ENCODE measurements at places on chromosomes 7 and 10.

DNA sequence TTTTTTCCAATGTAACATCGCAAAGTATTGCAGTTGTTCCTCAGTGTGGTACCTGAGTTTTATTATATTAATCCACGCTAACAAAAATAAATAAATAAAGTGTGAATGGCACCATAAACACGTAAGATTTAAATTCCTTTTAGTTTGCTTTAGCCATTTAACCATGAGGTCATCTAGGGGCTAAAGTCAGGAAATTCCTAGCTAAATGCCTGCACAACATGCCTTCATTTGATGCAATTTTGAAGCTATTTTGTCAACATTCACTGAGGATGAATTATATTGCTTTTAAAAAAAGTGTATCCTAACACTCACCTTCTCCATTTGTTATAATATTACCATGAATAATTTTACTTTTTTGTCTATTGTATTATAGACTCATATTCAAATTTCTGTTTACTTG is 714.4 kb downstream of the GATA3 start:
- DNase-seq: no peak

DNA sequence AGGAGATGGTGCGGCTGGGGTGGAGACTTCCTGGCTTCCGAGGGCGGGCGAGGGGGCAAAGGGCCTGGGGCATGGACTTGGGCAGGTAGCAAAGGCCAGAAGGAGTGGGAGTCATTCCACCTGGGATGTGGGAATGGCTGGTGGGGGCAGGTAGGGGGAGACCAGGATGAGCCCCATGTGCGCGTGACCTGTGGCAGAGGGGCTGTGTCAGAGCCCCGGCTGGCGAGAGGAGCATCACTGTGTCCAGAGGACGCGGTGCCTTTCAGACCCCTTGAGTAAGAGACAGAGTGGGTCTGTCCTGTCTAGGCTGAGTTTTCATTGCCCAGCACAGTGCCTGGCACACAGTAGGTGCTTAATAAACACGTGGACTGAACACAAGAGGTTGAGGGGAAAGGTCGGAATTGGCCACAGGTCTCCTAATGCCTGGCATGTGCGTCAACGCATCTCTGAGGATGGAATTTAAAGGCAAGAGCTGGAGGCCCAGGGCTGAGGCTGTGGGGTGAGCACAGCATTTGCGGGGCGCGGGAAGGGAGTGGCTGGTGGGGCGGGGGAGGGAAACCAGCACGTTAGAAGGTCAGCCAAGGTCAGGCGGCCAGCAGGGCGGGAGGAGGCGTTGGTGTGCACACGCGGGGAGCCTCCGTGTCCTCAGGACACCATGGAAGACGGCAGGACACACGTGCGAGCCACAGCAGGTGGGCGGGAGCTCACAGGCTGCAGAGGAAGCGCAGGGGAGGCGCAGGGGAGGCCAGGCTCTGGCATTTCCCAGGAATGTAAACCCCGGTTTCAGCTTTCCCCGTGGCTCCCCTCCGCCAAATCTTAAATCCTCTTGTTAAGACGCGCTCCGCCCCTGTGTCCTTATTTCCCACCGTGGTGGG is 51.8 kb downstream of the CUX1 start:
- DNase-seq: no peak

DNA sequence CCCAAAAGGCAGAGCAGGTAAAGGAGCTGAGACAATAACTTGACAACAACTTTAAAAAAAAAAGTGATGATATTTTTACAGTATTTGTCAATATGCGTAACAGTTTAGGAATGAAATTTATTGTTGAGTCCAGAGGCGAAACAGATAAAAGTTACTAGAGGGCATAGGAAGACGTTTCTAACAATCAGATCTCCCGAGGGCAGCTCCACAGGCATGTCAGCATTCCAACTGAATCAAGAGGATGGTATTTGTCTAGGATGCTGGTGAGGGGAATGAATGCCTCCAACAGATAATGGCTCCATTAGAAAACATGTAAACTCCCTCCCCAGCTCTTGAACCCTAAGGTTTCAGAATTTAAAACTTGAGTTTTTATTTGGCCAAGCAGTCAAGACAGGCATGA is 733.9 kb upstream of the SORCS1 start:
- DNase-seq: no peak

DNA sequence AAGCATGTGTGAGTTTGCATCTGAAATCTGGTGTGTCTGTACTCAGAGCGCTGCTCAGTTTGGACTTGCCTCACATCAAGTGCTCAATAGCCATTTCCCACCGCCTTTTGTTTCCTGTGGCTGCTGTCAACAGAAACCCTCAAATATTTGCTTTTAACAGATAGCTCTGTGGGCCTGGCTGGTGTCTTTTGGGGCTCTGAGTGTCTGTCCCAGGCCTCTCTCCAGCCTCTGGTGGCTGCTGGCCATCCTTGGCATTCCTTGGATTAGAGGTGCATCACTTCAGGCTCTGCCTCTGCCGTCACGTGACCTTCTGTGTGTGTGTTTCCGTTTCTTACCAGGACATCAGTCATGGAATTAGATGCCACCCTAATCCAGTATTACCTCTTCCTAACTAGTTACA is 9.3 kb downstream of the YKT6 start:
- no peak for DNase-seq

- DNase-seq: no peak
Observed at GRCh38 chr10:43069211-43069515, 7.7 kb upstream of the RET start.

DNA sequence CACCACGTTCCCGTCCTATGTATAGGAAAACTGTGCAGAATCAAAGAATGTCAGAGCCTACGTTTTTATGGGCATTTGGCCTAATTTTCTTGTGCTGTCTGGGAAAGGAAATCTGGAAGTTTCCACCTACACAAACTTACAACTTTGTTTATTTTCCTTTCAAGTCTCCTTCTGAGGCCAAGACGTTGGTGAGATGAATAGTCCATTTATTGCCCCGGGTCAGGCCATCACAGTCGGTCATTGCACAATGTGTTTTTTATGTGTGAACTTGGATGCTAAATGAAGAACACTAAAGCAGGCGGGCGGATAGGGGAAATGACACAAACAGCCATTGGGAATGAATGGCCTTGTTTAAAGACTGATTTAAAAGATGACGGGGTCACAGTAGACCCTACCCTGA is 38.6 kb downstream of the TRIL start:
- DNase-seq: no peak

- no peak for DNase-seq
Observed at GRCh38 chr7:44157116-44158080, 16.3 kb upstream of the MYL7 start.

DNA sequence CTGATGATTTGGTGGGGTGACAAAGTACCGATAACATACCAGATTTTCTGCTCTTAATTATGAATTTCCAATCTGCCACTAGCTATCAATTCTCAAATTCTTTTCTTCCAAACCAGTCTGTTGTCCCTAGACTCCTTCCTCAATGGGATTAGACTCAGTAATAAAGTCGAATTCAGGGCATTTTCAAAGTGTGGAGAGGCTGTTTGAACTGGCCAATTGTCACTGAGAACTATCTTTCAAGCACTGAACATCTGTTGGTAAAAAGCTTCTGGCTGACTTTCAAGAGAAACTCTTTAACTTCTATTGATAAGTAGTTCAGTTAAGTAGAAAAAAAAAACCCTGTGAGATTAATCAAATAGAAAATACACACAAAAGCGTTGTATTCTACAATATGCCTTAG is 108.9 kb downstream of the SAMD9 start:
- no peak for DNase-seq

DNA sequence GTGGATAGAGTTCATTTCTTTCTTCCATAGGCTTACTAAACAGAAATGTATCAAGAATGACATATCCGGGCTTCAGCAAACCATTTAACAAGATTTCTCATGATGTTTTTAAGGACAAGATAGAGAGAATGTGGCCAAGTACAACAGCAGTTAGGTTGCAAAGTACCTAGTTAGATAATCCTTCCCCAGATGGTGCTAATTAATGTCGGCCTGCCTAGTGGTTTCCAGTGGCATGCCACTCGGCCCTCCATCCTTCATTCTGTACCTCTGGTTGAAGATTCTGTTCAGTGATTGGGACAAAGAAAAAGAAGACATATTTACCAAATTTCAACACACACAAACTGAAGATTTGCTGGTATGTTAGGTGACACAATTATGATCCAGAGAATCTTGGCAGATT is 212.1 kb downstream of the MACC1 start:
- no peak for DNase-seq

- no peak for DNase-seq
Observed at GRCh38 chr10:80480852-80481251, 26.7 kb downstream of the TSPAN14 start.

DNA sequence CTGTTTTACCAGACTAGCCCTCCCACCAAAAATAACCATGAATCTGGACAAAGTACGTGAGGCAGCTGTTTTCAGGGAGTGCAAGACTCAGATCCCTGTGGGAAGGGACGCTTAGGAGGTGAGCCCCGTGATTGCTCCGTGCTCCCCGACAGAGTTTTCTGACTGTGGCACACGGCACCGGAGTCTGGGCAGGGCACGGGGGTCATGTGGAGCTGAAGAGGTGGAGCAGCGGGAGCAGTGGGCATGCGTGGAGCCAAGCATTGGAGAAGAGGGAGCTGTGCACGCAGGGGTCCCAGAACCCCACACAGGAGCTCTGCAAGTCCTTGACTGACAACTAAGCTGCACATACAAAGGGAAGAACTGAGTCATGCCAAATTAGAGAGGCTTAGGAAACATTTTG is 11.1 kb upstream of the CAMK2B start:
- no peak for DNase-seq

DNA sequence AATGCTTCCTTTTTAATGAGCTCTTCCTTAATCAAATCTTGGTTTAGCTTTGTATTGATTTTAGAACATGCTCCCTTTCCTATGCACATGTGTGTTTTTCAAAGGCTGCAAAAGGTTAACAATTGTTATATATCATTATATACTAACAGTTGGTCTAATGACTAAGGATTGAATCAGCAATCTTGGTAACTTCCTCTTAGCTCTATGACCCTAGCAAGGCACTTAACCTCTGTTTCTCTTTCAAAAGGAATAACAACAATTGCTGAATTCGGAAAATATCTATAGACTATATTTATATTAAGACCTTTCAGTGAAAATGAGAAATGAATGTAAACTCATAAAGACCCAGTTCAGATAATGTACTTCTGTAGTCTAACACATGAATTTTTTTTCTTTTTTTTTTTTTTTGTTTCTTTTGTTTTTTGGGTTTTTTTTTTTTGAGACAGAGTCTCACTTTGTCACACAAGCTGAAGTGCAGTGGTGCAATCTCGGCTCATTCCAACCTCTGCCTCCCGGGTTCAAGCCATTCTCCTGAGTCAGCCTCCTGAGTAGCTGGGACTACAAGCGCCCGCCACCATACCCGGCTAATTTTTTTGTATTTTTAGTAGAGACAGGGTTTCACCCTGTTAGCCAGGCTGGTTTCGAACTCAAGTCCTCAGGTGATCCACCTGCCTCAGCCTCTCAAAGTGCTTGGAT is 48.8 kb downstream of the HOXA1 start:
- no peak for DNase-seq

GRCh38 chr7:145168879-145169278 is 333.0 kb upstream of the TPK1 start:
- DNase-seq: no peak

GRCh38 chr7:36486336-36486735 is 96.7 kb downstream of the ANLN start:
- DNase-seq: no peak

GRCh38 chr10:129552119-129552518 is 85.1 kb downstream of the MGMT start:
- peak; percentile 30 for DNase-seq

GRCh38 chr10:72146071-72146470 is 57.7 kb upstream of the SPOCK2 start:
- DNase-seq: no peak

DNA sequence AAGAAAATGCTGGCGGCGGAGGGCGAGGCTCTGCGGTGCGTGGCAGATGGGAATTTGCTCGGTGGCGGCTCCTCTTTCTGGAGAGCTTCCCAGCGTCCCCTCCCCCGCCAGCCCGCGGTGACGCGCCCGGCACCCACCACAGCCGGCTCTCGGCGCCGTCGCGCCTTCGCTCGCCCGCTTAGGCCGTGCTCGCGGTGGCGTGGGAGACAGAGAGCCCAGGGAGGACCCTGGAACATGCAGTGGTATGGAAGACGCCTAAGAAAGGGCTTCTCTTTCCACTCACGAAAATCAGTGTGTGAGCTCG is 576 bp upstream of the CSGALNACT2 start:
- no peak for DNase-seq

- no peak for DNase-seq
Observed at GRCh38 chr10:71085689-71086438, 126.5 kb upstream of the UNC5B start.

DNA sequence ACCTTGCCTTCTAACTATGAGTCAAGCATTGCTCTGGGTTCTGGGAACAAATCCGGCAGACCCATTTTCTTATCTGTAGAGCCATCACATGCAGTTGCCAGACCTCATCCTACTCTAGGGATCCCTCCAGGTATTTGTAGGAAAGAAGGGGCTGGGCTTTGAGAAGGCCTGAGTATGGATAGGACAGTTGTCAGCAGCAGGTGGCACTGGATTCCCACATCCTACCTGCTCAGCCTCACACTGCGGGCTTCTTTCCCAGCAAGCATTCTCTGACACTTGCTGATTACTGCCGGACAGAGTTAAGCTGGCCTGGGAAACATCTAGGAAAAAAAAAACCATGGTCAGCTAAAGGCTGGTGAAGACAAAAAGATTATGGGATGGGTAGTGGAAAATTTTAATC is 224.1 kb downstream of the CCSER2 start:
- DNase-seq: no peak

GRCh38 chr7:745431-746154 is 18.5 kb upstream of the PRKAR1B start:
- no peak for DNase-seq

DNA sequence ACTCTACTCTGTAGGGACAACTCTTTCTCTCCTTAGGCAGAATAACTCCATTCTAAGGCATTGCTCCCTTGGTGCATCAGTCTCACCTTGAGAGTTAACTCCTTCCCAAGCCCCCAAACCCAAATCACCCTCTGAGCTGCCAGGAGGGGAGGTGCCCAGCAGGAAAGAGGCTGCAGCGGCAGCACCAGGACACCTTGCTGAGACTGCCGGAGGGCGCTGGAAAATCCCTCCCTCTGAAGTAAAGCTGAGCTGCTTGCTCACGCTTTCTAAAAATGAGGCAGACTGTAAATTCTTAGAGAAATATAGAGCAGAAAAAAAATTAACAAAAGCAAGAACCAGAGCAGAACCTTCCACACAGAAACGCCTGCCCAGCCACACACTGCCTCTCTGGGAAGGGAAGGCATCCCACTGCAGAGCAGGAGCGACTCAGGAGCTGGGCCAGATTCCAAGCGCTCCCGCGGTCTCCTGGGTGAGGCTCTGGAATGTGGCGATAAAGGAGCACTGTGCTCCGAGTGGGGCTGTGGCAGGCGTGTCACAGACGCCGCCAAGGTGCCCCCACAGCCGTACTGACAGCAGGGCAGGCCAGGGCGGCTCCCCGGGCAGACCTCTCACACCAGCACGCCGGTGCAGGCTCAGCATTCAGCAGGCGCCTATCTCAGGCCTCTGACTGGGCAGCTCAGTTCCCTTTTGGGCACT is 202.1 kb downstream of the TNS3 start:
- no peak for DNase-seq

- DNase-seq: no peak
Observed at GRCh38 chr7:120941856-120942255, 8.7 kb upstream of the ING3 start.

- peak; percentile 47 for DNase-seq
Observed at GRCh38 chr7:12434012-12434642, 30.5 kb upstream of the VWDE start.

Data from NAMALWA (cell line).